GM12878 (cell line): ENCODE measurements at places on chromosomes 12 and 14. TPM values are rescaled to one million over a fixed set of nuclear protein-coding genes. Genes with fewer than 3 reads are reported as not detected.

- no peak overlapping the region for H3K4me3 ChIP-seq
- no peak for DNase-seq
- H3K36me3 ChIP-seq = peaks cover 5% of the 10 kb centered on the region
- no peaks in the 10 kb centered on the region for H3K4me1 ChIP-seq
- no peak overlapping the region for H3K27ac ChIP-seq
- H3K27me3 ChIP-seq = no peaks in the 10 kb centered on the region; the same call in 1 of the 2 replicates
Observed at GRCh38 chr12:122856999-122857671, 21.9 kb downstream of the HIP1R start.

Gene SYCP3
- 0.05 and 0.28 TPM in 2 replicates for total RNA-seq

Gene HHIPL1
- total RNA-seq = not detected in 2 replicates

- no peak overlapping the region for H3K27ac ChIP-seq
- H3K4me1 ChIP-seq = no peaks in the 10 kb centered on the region
- no peaks in the 10 kb centered on the region for H3K27me3 ChIP-seq
- no peak overlapping the region for H3K4me3 ChIP-seq
- DNase-seq = peak; percentile 31
Observed at GRCh38 chr14:59028476-59029202, 159.8 kb upstream of the DAAM1 start.

- peaks cover 6% of the 10 kb centered on the region for H3K27me3 ChIP-seq
- no peak overlapping the region for H3K4me3 ChIP-seq
- no peak overlapping the region for H3K27ac ChIP-seq
- no peaks in the 10 kb centered on the region for H3K4me1 ChIP-seq
- no peak for DNase-seq
- no peaks in the 10 kb centered on the region for H3K36me3 ChIP-seq
Observed at GRCh38 chr12:120642826-120643225, 2.4 kb downstream of the CABP1 start.

Gene CGRRF1
- 12.2 and 14.1 TPM in 2 replicates for total RNA-seq

DNA sequence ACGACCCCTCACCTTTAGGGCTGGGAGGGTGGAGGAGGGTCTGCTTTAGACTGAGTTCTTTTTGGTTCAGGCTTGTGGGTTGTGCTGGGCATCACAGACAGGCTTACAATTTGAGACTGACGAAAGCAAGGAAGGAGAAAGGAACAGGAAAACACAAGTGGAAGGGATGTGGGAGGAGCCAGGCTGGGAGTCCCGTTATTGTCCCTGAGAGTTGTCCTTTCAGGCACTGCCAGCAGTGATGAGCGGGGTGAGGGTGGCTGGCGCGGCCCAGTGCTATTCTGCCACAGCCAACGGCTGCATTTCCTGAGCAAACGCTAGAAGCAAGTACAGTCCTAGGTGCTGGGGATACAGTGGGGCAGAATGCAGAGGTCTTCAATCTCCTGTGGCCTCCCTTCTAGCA, 29.2 kb upstream of the TSPAN9 start:
- H3K36me3 ChIP-seq = no peaks in the 10 kb centered on the region
- H3K27ac ChIP-seq = no peak overlapping the region
- H3K4me1 ChIP-seq = no peaks in the 10 kb centered on the region
- DNase-seq = no peak

Gene CFAP54
- 0.56 and 1.2 TPM in 2 replicates for total RNA-seq

GRCh38 chr12:91672130-91672529, 473.5 kb downstream of the BTG1 start:
- H3K27ac ChIP-seq = no peak overlapping the region
- no peak overlapping the region for H3K4me3 ChIP-seq
- no peaks in the 10 kb centered on the region for H3K36me3 ChIP-seq
- H3K27me3 ChIP-seq = no peaks in the 10 kb centered on the region
- no peak for DNase-seq
- no peaks in the 10 kb centered on the region for H3K4me1 ChIP-seq

DNA sequence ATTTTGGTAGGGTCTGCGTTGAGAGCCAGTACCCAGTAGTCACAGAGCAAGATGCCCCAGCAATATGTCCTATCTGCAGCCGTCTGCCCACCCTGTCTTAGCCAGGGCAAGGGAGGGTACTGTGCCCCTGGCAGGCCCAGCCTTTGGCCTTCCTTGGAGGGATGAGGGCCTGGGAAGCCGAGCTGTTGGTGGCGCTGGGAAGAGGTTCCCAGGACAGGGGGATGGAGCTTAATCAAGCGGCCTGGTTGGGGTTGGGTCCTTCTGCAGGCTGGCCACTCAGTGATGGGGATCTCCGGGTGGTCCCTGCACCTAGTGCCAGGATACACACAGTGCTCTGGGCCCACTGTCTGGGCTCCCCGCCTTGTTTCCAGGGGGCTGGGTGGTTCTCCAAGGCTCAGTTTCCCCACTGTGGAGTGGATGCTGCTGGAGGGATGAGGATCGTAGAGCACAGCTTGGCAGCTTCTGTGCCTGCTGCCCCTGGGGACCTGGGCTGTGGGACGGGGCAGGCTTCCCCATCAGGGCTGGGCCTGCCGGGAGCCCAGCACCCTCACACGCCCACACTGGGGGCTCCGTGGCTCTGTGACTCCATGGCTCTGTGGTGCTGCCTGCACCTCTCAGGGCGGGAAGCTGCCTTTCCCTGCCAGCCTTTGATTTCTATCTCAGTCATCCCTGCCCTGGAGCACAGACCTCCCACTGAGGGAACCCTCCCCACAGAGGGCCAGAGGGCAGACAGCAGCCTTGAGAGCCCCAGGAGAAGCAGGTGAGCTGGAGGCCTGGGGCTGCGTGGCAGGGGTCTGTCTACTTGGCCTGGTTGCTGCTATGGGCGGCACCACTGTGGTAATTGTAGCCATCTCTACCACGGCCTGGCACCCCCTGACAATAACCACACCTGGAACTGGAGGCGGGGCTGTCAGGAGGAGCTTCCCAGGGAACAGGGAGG, 357.0 kb downstream of the TMEM121 start:
- no peaks in the 10 kb centered on the region for H3K4me1 ChIP-seq
- H3K27ac ChIP-seq = no peak overlapping the region
- H3K36me3 ChIP-seq = no peaks in the 10 kb centered on the region
- no peaks in the 10 kb centered on the region for H3K27me3 ChIP-seq

- no peaks in the 10 kb centered on the region for H3K27me3 ChIP-seq
- DNase-seq = no peak
- H3K4me3 ChIP-seq = no peak overlapping the region
Observed at GRCh38 chr12:103676893-103677292, 89.8 kb downstream of the STAB2 start.

GRCh38 chr12:116420227-116420880, 138.8 kb upstream of the MAP1LC3B2 start:
- DNase-seq = no peak
- no peaks in the 10 kb centered on the region for H3K27me3 ChIP-seq
- no peaks in the 10 kb centered on the region for H3K4me1 ChIP-seq
- no peak overlapping the region for H3K4me3 ChIP-seq

DNA sequence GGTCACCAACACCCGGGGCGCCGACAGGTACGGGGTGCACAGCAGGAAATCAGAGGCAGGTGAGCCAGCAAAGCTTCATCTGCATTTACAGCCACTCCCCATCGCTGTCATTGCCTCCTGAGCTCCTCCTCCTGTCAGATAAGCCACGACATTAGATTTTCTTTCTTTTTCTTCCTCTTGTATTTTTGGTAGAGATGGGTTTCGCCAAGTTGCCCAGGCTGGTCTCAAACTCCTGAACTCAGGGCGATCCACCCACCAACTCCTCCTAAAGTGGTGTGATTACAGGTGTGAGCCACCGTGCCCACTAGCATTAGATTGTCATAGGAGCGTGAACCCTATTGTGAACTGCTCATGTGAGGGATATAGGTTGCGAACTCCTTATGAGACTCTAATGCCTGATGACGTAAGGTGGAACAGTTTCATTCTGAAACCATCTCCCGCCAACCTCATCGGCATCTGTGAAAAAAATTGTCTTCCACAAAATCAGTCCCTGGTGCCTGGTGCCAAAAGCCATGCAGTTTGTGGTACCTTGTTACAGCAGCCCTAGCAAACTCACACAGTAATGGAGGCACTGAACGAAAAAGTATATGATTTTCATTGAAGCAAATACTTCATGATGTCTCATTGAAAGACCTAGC, 1.5 kb downstream of the STYK1 start:
- H3K36me3 ChIP-seq = no peaks in the 10 kb centered on the region
- DNase-seq = no peak

DNA sequence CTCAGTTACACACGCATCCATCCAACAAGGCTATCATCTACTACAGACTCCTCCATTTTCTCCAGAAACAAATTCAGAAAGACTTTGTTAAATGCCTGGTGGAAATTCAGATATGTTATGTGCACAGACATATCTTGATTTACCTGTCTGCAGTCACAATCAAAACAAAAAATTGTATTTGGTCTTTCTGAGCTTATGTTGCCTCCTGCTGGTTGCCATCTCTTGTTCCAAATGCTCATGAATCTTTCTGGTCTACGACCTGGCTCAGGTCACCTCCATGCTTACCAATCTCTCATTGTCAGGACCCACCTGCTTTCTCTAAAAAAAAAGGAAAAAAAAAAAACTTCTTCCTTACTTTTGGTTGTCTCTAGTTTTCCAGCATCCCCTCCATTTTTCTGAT, 169.2 kb upstream of the PLXNC1 start:
- H3K27ac ChIP-seq = no peak overlapping the region
- no peaks in the 10 kb centered on the region for H3K27me3 ChIP-seq
- no peaks in the 10 kb centered on the region for H3K36me3 ChIP-seq
- H3K4me3 ChIP-seq = no peak overlapping the region
- peak; percentile 8 for DNase-seq

GRCh38 chr14:60094306-60094897, 2.7 kb downstream of the PCNX4 start:
- no peaks in the 10 kb centered on the region for H3K36me3 ChIP-seq
- peak overlapping the region; percentile 52 for H3K27ac ChIP-seq
- peaks cover 8% of the 10 kb centered on the region for H3K4me1 ChIP-seq
- no peak for DNase-seq

Gene FOXG1
- total RNA-seq = 0.32 and 0.44 TPM in 2 replicates
